ENCODE measurements at places on chromosomes 12 and 14.

GRCh38 chr12:74482115-74482514 is 55.5 kb upstream of the ATXN7L3B start:
- DNase-seq, result no peak

- DNase-seq, result no peak
Measured at GRCh38 chr12:109847142-109847735, 14.0 kb upstream of the TRPV4 start.

DNA sequence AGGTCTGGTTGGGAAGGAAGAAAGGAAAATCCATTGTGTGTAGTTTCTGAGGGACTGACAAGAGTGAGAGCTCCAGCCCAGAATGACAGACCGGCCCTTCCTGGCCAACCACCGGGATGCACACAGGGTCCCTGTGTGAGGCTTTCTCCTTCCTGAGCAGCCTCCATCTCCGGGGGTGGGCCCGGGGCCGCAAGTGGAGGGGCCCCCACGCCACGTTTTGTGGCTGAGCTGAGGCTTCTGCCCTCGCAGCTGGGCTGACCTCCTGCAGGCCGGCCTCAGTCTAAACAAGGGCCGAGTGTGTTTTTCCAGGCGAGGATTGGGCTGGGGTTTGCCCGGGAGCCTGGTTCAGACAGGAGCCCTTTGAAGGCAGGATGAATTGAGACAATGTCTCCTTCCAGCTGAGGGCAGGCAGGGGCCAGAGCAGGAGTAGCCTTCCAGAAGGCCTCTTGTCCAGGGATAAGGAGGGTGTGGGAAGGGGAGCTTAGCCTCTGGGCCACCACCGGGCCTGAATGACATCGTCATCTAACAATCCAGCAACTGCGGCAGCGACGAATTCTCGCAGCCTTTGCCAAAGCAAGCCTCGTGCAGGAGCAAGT is 96.5 kb upstream of the NCOR2 start:
- no peak for DNase-seq

DNA sequence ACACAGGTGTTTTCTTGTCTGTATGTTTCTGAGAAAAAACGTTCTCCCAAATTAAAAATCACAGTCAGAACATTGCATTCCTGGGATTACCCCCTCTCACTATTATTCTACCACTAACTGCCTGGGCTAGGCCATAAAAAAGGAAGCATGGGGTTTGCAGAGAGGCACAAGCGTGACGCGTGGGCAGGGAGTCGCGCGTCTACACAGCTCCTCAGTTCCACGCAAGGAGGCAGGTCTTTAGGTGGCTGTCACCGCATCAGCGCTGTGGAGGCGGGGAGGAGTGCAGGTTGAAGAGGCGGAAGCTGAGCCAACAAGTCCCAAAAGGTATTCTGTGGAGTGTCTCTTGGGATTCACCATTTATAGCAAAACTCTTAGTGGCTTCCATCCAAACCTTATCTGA is 109.9 kb downstream of the RIMBP2 start:
- no peak for DNase-seq

DNA sequence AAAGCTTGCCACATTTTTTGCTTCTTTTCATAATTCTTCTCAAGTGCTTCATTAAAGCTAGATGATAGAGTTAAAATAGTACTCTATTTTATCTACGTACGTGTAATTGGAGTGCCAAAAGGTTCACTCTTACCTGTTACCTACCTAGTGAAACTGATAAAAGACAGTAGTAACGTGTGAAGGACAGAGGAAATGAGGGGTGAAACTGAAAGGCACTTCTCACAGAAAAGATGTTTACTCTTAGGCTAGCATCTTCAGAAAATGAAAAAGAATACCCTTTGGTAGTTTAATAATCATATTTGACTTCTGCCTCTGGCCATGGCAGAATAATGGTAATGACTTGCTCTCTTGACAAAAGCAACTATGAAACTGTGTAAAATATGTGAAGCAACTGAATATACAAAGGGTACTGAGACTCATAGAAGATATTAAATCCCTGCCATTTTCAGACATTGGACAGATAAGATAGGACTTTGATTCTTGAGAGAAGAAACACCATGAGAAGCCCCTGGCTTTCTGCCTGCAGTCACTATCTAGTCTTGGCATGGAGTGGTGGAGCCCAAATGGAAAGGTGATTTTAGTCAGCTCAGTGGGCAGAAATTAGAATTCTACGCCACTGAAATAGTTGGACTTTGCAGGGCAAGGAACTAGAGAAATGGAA is 6.3 kb upstream of the EVL start:
- no peak for DNase-seq

GRCh38 chr12:46267575-46267824 is 1.3 kb downstream of the SLC38A1 start:
- DNase-seq, result no peak

DNA sequence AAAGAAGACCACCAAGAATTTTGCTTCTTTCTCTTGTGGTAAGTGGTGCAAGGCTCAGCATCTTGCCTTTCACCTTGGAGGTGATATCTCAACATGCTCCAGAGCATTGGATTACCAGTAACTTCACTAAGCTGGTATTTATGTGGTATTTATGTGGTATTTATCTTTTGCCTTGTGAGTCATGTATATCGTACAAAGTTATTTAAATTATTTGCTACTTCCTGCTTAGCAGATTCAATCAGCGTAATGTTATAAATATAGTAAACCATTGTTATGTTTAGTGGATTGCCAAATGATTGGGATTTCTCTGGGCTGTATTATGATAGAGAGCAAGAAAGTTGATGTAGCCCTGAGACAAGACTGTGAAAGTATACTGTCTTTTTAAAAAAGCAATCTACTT is 366.4 kb downstream of the IPO8 start:
- no peak for DNase-seq

Measured in activated CD4-positive, alpha-beta T cell treated with anti-CD3 and anti-CD28 coated beads, Interleukin-2, amount 50 U/mL, for 1 hour (primary cell).